ENCODE measurements at places on chromosomes 3 and 15.

DNA sequence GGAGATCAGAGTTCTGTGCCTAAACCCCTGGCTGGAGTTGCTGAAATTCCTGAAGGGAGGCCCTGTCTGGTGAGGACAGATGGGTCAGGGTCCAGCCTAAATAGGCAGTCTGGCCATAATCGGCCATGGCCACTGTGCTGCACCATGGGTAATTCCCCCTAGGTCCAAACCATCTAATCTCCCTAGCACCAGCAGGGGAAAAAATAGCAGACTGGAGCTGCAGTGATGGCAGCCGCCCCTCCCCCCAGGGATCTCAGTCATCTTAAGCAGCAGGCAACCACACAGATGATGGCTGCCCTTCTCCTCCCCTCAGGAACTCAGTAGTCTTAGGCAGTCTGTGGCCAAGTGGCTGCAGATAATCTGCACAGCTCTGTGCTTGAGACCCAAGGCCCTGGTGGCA is 68.4 kb upstream of the CD96 start:
- no peak for DNase-seq

DNA sequence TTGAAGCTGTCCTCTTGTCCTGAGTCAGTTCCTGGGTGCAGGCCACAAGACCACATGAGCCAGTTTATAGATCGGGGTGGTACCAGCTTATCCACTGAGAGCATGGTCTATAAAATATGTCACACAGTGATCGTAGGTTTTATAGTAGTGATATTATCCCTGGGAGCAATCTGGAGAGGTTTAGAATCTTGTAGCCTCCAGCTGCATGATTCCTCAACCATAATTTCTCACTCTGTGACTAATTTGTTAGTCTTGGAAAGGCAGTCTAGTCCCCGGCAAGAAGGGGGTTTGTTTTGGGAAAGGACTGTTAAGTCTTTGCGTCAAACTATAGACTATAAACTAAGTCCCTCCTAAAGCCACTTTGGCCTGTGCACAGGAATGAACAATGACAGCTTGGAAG is 693.0 kb upstream of the CADM2 start:
- DNase-seq, result no peak

- DNase-seq, result no peak
Measured at GRCh38 chr15:75249726-75250125, 8.4 kb upstream of the GOLGA6C start.

- DNase-seq, result no peak
Measured at GRCh38 chr15:99963976-99964375, 230.7 kb upstream of the LYSMD4 start.

GRCh38 chr3:9399746-9400145 is 2.3 kb downstream of the SETD5 start:
- no peak for DNase-seq

DNA sequence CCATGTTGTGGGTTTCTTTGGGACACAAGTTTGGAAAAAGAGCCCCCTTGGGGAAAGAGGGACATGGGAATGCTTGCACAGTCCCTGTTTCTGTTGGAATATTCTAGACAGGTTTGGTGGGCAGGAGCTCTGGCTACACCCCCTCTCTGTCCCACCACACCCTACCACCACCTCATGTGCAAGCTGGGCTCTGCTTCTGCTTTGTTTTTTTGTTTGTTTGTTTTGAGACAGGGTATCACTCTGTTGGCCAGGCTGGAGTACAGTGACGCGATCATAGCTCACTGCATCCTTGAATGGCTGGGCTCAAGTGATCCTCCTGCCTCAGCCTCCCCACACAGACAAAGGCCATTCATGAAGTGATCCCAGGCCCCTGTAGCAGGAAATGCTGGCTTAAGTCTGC is 56.9 kb upstream of the FGD5 start:
- no peak for DNase-seq

GRCh38 chr15:58398643-58399042 is 33.1 kb upstream of the LIPC start:
- DNase-seq, result no peak

DNA sequence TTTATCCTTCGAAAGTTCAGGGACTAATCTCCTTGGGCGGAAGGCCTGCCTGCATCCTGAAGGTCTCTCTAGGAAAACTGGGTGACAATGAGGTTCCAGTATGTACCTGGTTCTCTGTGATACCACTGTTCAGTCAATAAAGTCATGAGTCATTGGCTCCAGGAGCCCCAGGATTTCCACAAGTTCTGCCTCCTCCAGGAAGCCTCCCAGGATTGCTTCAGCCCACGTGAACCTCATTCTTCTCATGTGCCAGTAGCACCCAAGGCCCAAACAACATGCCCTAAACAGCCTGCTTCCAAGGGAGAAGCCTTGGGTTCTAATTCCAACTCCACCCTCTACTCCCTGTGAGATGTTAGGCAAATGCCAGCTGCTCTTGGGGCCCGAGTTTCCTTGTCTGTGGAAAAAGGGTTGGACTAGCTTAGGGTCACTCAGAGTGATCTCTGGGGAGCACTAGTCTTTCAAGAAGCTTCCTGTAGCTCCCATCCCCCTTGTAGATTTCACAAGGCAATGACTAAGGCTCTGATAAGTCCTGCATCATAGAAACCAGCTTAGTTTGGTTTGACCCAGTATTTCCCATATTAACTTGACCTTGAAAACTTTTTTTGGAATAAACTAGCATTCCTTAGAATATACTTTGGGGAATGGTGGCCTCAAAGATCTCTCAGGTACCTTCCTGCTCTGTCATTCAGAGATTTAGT is 118.3 kb upstream of the ATP2B2 start:
- no peak for DNase-seq

GRCh38 chr3:8576841-8577571 is 67.6 kb downstream of the SSUH2 start:
- no peak for DNase-seq

DNA sequence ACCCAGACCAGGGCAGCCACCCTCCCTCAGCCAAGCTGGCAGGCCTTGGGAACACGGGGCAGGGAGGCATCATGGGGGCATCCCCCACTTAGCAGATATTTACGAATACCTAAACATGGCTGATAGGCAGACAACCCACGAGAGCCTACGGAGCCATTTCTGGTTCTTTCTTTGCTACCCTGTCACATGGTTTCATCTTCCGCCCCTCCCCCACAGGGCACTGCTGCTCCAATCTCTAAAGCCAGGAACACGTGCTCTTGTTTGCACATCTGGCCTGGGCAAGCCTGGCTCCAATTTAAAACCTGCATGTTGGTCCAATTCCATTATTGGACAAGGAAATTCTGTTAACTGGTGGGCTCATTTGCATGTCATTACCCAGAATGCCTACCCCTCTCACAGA is 447.4 kb upstream of the NR2F2 start:
- DNase-seq, result no peak

DNA sequence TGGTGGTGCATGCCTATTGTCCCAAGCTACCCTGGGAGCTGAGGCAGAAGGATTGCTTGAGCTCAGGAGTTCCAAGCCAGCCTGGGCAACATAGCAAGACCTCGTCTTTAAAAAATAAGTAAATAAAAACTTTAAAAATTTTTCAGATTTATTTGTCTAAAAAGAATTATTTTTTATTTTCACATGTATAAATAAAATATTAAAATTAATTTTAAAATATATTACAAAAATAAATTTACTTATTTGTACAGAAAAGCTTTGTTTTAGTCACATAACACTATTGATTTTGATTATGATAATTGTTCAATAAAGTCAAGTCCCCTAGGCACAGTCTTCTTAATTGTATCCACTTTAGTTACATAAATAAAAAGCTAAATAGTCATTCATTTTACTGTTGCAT is 85.2 kb downstream of the FILIP1L start:
- no peak for DNase-seq

- no peak for DNase-seq
Measured at GRCh38 chr15:82231842-82232241, 30.7 kb downstream of the EFL1 start.

DNA sequence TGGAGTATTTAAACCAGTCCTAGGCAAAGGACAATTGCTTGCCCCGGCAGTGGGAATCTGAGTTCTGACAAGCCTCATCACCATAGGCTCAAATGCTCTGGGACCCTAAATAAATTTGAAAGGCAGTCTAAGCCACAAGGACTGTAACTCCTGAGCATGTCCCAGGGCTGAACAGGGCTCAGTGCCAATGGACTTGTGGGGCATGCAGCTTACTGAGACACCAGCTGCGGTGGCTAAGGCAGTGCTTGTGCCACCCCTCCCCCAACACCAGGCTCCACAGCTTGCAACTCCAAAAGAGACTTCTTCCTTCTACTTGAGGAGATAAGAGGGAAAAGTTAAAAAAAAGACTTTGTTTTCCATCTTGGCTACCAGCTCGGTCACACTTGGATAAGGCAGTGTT is 289.7 kb upstream of the DCBLD2 start:
- DNase-seq, result no peak

GRCh38 chr3:108125550-108126071 is 34.8 kb upstream of the CD47 start:
- DNase-seq, result peak; percentile 66

DNA sequence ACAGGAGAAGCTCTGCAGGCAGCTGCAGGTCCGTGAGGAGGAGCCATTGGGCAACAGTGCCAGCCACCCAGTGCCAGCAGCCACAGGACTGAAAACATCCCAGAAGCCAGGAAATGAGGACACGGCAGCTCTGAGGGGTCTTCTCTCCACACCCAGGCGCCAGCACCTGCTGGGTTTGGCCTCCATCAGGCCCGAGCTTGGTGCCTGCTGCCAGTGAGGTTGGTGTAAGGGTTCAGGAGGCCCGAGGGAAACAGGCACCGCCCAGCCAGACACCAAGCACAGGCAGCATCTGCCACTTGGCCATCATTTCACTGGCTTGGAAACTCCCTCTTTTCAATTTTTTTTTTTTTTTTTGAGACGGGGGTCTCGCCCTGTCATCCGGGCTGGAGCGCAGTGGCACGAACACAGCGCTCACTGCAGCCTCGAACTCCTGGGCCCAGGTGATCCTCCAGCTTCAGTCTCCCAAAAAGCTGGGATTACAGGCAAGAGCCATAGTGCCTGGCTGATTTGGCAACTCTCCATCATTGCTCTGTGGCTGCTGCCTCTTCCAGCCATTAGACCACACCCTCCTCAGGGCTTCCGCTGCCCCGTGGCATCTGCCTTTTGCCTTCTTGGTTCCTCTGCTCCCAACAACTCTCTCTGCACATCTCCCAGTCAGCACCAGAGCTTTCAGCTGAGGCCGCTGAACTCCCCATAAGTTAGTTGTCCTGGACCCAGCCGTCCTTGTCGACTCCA is 1.5 kb upstream of the ITIH3 start:
- DNase-seq, result no peak

- no peak for DNase-seq
Measured at GRCh38 chr15:80891006-80891405, 98.6 kb downstream of the MESD start.

- no peak for DNase-seq
Measured at GRCh38 chr3:8441969-8442559, 59.6 kb upstream of the LMCD1 start.

DNA sequence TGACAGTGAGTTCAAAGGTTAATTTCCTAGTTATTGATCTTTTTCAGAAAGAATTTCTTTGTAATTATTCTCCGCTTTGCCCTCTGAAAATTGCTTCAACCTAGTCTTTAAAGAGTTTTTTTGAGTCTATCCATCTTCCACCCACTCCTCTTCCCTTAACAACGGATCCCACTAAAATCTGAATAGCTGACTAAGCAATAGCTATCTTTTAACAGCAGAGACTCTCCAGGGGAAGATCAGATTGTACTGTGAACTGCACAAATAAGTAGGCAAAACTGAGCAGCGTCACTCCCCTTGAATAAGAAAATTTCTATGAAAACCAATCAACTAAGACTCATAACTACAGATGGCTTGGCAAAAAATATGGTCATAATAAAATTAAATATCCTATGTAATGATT is 127.9 kb downstream of the TUSC7 start:
- no peak for DNase-seq

GRCh38 chr15:26214290-26214689 is 351.2 kb upstream of the ATP10A start:
- DNase-seq, result no peak

- no peak for DNase-seq
Measured at GRCh38 chr15:79872358-79873017, 24.3 kb downstream of the MTHFS start.

- DNase-seq, result no peak
Measured at GRCh38 chr3:122295266-122296062, 29.6 kb upstream of the CSTA start.

DNA sequence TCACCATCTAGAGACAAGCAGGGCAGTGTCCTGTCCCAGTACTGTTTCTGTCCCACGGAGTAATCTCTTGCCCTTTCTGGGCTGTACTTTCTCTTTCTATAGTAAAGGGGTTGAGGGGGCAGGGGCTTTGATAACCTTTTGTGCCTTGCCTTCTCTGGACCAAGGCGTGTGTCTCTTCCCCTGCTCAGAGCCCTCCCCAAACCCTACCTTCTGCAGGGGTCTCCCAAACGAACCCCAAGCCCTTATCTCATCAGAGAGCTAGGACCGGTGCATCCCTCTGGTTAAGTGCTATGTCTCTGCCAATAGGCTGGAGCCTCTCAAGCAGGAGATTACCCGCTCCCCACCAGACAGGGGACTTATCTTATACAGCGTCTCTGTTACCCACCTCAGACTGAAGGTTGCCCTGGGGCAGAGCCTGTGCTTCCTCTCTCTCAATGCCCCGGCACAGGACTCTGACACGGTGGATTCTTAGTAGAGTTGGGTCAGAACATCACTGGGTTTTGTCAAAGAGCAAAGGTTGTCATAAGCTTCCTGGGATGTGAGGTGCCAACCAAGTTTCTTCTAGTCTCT is 2.9 kb downstream of the PLEKHO2 start:
- peak; percentile 50 for DNase-seq
